ENCODE measurements at places on chromosomes 2 and 18.
A peak's percentile ranks its signal among the peaks of the same experiment; 100 is the strongest.

DNA sequence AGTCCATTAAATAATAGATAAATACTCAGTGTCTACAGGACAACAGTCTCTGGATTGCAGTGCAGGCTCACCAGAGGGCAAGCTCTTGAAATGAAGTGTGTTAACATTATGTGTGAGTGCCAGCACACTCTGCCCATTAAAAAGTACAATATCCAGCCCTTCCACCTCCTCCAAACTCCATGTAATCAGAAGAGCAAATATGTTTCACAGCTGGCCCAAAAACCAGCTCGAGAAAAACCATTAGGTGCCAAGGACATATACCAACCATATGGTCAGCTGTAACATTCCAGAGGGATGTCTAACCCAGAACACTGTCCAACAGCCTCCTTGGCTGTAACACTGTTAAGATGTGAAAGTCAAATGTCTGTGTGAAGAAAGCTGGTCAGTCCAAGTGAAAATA lies 112.2 kb downstream of the ZNF385B start:
- peak; percentile 66 for DNase-seq

GRCh38 chr2:10382354-10383061 lies 65.6 kb downstream of the ODC1 start:
- no peak for DNase-seq

DNA sequence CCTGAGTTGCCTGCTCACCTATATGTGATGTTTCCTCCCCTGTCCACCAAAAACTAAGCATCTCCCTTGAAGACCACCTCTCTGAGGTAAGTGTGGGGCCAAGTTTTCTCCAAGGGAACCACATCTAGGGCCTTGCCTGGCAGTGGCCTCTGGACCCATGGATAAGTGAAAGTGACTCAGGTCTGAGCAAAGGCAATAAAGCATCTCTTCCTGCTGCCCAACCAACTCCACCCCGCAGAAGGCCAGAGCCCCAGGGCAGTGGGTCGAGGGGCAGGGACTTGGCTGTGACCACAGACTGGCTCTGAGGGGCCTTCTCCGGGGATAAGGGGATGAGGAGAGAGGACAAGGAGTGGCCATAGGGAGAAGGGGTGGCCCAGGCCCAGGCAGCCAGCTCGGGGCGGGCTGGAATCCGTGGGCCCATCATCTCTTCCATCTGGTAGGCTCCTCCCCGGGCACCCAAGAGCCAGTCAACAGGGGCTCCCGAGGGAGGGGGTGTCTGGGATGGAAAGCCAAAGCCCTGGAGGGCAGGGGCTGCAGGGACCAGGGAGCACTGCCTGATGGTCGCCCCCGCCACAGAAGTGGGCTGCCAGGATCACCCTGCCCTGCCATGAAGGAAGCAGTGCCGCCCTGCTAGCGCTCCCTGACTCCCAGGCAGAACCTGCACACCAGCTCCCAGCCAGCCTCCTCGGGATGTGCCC lies 33.4 kb downstream of the EMX1 start:
- DNase-seq, result no peak

- DNase-seq, result no peak
Observed at GRCh38 chr18:28127228-28127627, 49.7 kb downstream of the CDH2 start.

DNA sequence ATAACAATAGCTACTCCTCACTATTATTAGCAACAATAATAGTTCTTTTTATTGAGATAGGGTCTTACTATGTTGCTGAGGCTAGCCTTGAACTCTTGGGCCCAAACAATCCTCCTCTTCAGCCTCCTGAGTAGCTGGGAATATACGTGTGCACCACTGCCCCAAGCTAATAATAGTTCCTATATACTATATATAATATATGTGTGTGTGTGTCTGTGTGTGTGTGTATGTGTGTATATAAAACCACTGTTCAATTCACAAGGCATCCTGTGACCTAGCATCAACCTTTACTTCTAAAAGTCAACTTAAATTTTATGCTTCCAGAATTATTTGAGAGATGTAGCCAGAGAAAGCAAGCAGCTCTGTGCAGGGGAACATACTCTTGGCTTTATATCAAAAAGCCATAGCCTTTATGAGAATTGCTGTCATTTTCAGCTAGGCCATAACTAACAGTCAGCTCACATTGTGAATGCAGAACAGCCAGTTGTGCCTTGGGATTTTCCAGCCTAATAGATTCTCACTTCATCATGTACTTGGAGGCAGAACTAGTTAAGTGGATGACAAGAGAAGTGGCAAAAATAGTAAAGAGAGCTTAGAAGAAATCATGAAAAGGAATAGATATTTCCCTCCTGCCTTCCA lies 665.5 kb downstream of the NYAP2 start:
- no peak for DNase-seq

Data from fibroblast of upper back skin (primary cell).